ENCODE measurements at places on chromosomes 12 and 14.

DNA sequence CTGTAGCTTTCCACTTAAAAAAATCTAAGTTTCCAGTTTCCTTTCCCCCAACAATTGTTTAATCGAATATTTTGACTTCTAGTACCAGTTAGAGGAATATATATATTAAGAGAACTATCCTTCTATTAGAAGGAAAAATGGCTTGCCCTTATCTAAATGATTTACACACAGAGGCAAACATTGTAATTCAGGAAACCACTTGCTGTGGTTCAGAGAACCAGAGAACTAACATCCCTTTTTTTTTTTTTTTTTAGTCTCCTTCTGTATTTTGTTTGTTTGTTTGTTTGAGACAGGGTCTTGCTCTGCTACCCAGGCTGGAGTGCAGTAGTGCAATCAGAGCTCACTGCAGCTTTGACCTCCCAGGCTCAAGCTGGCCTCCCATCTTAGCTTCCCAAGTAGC, 746.6 kb downstream of the VRK1 start:
- DNase-seq = peak; percentile 15

- peak; percentile 66 for DNase-seq
Measured at GRCh38 chr14:34713681-34714319, 593 bp downstream of the CFL2 start.

DNA sequence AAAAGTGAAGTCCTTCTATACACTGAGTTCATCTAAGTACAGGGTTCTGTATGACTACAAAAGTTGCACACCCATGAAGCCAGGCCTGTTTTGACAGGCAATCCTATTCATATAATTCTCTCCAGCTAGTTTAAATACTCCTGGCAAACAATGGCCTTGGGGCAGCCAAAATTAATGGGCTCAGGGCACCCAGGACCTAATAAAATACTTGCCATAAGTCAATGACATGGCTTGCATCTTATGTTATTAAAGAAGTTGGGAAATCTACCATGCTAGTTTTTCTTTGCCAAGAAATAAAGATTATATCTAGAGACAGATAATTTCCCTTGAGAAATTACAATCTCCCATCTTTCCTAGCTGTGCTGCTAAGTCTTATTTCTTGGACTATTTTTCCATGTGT, 11.1 kb upstream of the TMTC1 start:
- DNase-seq = no peak

DNA sequence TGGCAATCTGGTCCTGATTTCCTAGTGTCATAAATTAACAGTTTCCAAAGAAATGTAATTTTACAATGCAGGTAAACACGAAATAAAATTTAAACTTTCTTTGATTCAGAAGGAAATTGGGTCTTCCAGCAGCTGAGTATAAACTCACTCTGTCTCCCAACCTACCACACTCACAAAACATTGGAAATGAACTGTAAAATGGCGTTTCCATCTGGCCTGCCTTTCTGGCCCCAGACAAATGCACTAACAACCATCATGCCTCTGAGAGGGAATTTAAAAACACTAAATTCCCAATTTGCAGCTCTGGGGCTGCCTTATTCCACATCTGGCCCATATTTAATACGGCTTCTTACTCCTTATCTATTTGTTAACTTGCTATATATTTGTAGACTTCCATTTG, 19.3 kb downstream of the ATP2B1 start:
- DNase-seq = no peak

- no peak for DNase-seq
Measured at GRCh38 chr12:97638739-97639138, 176.1 kb downstream of the RMST start.

- DNase-seq = no peak
Measured at GRCh38 chr12:122872815-122873361, 23.0 kb downstream of the VPS37B start.

DNA sequence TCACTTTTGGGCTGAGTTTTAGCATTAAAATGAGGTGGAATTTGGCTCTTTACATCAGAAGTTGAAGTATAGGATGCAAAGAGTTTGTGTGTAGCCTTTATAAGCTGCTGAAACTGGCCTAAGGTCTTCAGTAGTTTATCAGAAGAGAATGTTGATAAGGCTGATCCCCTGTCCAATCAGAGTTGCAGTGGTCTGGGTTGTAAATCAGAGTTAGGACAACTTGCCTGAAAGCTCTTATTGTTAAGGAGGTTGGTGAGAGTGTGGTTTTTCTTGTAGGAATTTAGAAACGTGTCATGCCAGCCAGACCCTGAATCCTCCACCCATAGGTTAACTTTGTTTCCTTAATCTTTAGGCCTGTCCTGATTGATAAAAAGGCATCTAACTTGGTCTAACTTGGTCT, 143.5 kb downstream of the ST8SIA1 start:
- no peak for DNase-seq

DNA sequence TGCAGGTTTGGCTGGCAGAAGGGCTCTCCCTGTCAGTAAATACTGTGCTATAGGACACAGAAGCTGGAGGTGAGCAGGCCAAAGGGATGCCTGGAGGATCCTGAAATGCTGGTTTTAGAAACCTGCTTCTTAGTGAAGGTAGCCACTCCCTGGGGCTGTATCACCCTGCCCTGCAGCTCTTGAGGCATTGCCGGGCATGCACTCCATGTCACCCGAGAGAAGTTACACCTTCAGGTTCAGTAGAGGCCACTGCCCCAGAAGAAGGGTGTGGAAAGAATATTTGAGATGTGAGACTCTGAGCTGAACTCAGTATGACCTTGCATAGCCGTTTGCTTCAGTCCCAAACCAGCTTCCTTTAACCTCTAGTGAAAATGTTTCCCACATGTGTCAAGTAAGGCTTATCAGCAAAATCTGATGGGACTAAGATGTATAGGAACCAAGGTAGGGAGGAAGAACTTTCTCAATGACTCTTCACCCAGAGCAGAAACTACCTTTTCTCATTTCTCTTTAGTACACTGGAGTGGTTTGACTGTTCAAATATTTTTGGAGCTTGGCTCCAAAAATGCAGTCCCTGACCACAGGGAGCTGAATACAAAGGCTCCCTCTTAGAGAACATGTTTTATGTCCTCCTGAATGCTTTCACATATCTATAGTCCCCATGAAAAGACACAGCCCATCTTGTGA, 164.5 kb upstream of the DYRK2 start:
- no peak for DNase-seq

- no peak for DNase-seq
Measured at GRCh38 chr12:124719231-124719630, 144.4 kb downstream of the SCARB1 start.

GRCh38 chr14:87264796-87265195, 728.2 kb downstream of the GALC start:
- no peak for DNase-seq

GRCh38 chr14:36807727-36808126, 146.1 kb downstream of the PAX9 start:
- DNase-seq = no peak

- DNase-seq = no peak
Measured at GRCh38 chr12:75477137-75477536, 3.4 kb upstream of the GLIPR1 start.

DNA sequence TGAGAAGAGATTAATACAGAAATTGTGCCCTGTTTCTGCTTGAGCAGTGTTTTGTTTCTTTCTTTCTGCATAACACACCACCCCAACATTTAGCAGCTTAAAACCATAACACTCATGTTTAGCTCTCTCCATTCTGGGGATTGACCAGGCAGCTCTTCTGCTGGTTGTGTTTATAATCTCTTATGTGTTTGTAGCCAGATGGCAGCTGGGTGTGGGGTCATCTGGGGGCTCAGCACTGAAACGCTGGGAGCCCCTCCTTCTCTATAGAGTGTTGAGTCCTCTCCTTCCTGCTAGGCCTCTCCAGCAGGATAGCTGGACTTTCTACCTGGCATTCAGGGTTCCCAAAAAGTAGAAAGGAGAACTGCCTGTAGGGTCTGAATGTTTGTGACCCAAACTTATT, 270.6 kb downstream of the TTC8 start:
- no peak for DNase-seq

All from suppressor macrophage treated with lipopolysaccharide for 4 hours (primary cell).